CD4-positive, alpha-beta T cell (primary cell): ENCODE measurements at places on chromosomes 16 and 17. TPM values are rescaled to one million over a fixed set of nuclear protein-coding genes. Genes with fewer than 3 reads are reported as not detected.

Gene TOX3
- not detected for total RNA-seq

Gene HLF
- 4.3 TPM for total RNA-seq

- no peak for DNase-seq
Observed at GRCh38 chr17:80691784-80692183, 147.1 kb downstream of the RPTOR start.

- no peak for DNase-seq
Observed at GRCh38 chr16:31108794-31109558, 790 bp downstream of the BCKDK start.

DNA sequence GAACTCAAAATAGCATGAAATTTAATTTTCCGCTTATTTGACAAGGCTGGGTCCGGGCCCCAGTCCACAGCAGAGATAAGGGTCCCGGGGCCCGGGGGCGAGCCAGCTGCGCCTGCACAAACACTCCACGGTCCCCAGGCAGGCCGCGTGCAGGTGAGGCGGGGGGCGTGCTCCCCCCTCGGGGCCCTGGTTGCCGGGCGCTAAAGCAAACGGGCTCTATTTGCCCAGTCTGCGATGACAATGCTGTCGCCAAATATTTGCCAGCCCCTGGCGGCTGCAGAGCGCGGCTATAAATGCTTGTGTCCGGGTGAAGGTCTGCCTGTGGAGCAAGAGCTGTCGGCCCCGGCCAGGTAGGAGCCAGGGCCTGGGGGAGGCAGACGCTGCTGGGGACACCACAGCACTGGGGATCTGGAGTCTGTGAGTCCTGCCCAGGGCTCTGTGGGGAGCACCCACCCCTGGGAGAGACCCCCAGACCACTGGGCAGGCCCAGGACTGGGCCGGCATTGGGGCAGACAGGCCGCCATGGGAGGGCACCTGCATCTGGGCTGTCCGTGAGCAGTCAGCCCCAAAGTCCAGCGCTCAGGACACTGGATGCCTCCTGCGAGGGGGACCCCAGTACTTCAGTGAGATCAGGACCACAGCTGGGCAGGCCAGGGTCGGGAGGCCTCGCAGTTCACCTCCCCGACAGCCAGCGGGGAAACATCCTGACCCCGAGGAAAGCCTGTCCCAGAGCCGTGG, at the start of gene PERCC1:
TSS of gene PERCC1 (plus strand) at position 320 of the 738 bp plus-strand sequence. CDS start 1,516 bp downstream, outside the sequence.
- DNase-seq = no peak
